ENCODE measurements at places on chromosomes 11 and 22.

GRCh38 chr11:63882555-63883242, 34.3 kb downstream of the RCOR2 start:
- DNase-seq = no peak

GRCh38 chr11:118364956-118365615, 5.7 kb downstream of the UBE4A start:
- no peak for DNase-seq

DNA sequence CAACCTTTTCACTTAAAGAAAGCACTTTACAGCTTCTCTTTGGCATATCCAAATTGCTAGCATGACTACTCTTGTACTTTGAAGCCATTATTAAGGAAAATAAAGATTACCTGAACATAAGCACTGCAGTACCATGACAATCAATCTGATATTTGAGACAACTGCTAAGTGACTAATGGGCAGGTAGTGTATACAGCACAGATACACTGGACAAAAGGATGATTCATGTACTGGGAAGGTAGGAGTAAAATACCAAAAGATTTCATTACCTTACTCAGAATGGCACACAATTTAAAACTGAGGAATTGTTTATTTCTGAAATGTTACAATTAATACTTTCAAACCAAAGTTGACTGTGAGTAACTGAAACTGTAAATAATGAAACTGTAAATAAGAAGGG, 1054.3 kb upstream of the TENM4 start:
- no peak for DNase-seq

DNA sequence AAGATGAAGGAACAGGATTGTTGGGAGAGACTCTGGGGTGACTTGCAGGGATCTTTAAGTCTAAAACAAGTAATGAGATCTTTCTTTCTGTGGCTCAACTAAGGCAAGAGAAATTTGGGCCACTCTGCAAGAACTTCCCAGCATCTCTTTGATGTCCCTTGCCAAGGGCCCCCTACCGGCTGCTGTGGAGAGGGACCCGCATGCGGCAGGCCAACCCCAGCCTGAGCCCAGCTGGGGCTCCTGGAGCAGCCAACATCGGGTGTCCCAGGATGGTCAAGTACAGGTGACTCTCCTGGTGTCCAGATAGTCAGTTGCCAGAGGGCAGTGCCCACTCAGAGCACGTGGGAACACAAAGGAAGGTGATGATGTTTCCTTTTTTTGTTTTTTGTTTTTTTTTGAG, 363.2 kb downstream of the TBC1D22A start:
- DNase-seq = no peak

GRCh38 chr11:64007160-64007628, 21.0 kb downstream of the OTUB1 start:
- DNase-seq = no peak

DNA sequence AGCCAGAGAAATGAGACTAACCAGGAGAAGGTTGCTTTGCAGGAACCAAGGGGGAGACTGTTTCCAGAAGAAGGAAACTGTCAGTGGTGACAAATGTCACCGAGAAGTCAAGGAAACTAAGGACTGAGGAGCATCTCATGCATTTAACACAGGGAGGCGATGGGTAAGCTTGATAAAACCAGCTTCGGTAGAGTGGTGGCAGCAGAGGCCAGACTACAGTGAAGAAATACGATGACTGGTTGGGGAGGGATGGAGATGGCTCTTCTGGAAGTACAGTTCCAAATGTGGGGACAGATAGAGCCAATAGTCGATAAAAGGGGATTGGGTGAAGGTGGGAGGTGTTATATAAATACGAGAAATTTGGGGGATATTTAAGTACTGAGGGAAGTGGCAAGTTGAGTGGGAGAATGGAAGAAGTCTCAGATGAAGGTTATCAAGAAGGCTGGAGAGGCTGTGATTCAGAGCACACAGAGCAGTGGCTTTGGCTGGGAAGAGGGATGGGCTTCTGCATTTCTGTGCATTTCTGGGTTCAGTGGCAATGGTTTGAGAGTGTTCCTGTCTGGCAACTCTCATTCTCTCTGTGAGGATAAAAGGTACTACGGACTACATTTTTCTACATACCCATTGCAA, 29.2 kb downstream of the SC5D start:
- DNase-seq = no peak

DNA sequence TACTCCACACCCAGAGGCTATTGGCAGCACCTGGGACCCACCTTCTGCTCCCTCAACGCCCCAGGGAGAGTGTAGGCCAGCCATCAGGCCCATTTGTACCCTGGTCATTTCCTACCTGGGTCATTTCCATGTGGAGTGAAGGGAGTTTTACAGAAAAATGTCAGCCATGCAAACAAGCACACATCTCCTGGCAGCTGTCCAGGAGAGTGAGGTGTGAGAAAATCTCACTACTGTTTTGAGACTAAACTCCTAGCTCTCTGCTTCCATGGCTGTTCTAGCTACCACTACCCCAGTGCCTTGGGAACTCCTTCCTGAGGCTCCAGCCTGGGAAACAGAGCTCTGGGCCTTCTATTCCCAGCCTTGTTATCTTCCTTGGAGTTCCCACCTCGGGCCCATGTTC, 2.8 kb upstream of the TMPRSS13 start:
- DNase-seq = no peak

- DNase-seq = no peak
Measured at GRCh38 chr11:123045101-123045500, 16.8 kb downstream of the HSPA8 start.

GRCh38 chr22:49269928-49270327, 557.7 kb downstream of the BRD1 start:
- DNase-seq = no peak

- no peak for DNase-seq
Measured at GRCh38 chr11:8310743-8311298, 47.1 kb upstream of the LMO1 start.

DNA sequence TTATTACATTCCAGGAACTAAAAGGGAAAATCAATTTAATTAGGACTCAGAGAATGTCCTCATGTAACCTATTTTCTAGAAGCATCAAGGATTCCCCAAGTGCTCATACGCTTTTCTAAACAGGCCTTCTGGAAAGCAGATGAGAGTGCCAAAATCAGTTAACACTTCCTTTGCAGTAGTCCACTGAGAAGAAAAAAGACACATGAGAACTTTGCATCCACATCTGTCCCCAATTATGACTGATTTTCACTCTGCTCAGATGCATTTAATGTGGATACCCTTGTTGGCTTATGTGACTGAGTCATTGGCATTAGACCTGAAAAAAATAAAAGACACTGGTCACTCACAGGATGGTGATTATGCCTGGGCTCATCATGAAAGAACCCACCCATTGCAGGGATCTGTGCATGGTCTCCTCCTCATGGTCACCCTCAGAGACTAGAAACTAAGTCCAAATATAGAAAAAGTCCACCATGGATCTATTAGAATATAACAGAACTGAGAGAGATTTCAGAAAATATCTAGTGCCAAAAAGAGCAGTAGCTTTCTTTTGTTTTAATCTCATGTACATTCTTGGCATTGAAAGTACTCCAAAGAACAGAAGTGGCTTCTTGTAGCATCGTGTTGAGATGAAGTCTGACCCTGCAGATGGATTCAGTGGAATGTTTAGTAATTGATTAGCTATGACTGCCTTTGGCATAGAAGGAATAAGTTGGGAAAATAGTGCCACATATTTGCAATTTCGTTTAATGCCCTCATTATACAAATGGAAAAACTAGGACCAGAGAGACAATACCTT, 48.8 kb upstream of the FIBIN start:
- DNase-seq = no peak

DNA sequence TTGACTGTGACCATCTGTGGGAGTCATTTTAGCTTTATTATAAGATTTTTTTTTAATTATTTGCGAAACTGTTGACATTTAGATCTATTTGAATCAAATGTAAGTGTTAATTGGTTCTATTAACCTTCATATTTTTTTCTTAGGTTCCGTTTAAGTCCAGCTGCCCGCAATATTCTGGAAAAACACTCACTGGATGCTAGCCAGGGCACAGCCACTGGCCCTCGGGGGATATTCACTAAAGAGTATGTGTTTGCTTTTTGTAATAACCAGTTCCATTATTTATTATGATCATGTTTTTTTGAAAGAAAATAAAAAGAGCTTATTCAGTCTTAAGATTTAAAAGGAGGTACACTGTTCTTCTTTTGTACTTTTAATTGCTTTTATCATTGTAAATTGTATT, 43.9 kb downstream of the PDHX start:
- no peak for DNase-seq

- no peak for DNase-seq
Measured at GRCh38 chr11:131928992-131929391, 558.6 kb downstream of the NTM start.

- DNase-seq = no peak
Measured at GRCh38 chr11:104968856-104969776, 742 bp upstream of the CASP4 start.

GRCh38 chr11:56716379-56716854, 17.5 kb downstream of the OR9G1 start:
- no peak for DNase-seq

Measured in stimulated activated CD8-positive, alpha-beta memory T cell treated with anti-CD3 and anti-CD28 coated beads, Interleukin-4, amount 100 ng/mL, for 1 hour (primary cell).